Sigmoid colon (tissue), 7 donors: ENCODE measurements at places on chromosomes 5 and 9. TPM values are rescaled to one million over a fixed set of nuclear protein-coding genes. Genes with fewer than 3 reads are reported as not detected.

DNA sequence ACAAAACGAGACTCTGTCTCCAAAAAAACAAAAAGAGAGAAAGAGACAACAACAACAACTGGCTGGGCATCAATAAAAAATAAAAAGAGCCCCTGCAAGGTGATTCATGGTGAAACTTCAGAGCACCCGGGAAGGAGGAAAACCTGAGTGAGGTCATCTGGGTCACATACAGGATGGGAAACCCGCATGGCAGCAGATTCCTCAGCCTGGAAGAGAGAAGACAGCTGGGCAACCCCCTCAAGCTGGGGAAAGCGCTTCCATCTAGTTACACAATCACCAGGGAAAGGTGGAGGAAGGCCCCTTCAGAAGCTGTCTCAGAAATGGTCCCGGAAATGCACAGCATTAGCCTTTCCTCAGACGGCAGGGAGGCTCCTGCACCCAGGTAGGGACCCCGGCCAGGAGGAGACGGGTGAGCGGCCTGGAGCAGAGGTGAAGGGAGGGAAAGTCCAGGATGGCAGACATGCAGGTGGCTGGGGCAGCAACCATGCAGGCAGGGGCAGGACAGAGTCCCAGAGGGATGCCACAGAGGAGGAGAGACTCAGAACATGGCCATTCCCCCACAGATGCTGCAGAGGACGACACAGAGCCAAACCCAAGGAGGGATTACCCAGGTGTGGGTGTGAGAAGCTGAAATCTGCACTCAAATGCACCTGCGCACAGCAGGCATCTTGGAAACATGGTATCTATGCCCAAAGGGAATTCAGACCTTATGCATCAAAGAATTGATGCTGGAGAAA lies 29.4 kb downstream of the CAMSAP1 start:
- no peaks in the 10 kb centered on the region for H3K4me1 ChIP-seq
- H3K4me3 ChIP-seq, result no peak overlapping the region
- no peak overlapping the region for H3K27ac ChIP-seq
- no peak for DNase-seq

DNA sequence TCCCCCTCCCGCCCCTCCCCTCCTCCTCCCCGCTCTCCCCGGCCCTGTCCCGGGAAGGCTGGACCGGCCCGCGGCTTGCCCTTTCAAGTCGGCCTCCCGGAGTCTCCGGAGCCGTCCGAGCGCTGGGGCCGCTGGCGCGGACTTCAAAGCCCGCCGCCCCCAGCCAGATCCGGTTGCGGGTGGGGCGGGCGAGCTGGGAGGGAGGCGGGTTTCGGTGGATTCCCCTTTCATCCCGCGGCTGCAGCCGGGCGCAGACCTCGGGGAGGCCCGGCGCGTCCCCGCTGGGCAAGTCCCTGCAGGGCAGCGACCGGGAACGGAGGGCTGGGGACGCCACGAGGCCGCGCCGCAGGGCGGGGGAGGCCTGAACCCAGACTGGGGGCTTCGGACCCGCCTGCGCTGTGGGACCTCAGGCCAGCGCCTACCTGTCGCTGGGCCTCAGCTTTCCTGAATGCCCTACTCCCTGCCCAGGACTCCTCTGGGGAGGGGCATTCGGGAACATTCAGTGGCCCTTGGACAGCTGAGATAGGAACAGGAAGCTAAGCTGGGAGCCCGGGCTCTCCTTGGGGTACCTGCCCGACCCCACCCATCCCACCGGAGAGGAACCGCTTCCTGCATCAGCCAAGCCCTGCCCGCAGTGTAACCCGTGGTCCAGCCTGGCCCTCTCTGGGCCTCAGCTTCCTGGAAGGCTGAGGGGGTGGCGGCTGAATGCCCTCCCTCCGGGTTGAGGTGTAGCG lies 23.4 kb downstream of the C9orf50 start:
- H3K27me3 ChIP-seq, result no peaks in the 10 kb centered on the region
- no peaks in the 10 kb centered on the region for H3K36me3 ChIP-seq
- peak overlapping the region; percentile 86 for H3K27ac ChIP-seq
- peak; percentile 86 for DNase-seq

DNA sequence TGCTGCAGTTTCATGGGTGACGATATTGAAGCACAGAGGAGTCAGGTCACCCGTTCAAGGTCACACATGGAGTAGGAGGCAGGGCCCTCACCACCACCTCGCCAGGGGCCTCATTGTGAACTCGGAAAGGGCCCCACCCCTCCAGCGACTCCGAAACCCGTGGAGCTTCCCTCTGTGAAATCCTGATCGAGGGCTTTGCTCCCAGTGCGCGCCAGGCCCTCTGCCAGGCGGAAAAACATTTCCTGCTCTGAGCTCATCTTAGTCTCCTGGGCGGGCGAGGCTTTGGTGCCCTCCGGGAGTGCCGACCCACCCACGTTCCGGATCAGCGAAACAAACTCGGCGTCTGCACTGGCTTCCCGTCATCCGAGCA lies 75.0 kb upstream of the FCN1 start:
- peaks cover 23% of the 10 kb centered on the region for H3K27me3 ChIP-seq
- no peaks in the 10 kb centered on the region for H3K4me1 ChIP-seq
- H3K27ac ChIP-seq, result no peak overlapping the region
- H3K4me3 ChIP-seq, result no peak overlapping the region

The ORM2 gene
- polyA plus RNA-seq, result not detected
